ENCODE measurements at places on chromosomes 12 and 14. TPM values are rescaled to one million over a fixed set of nuclear protein-coding genes. Genes with fewer than 3 reads are reported as not detected.

- DNase-seq = no peak
Measured at GRCh38 chr12:30754383-30754749, 385 bp downstream of the CAPRIN2 start.

- DNase-seq = no peak
Measured at GRCh38 chr12:38448991-38449390, 132.4 kb downstream of the ALG10B start.

TCL1B gene
- total RNA-seq = not detected

- DNase-seq = no peak
Measured at GRCh38 chr12:118347916-118348315, 24.8 kb downstream of the TAOK3 start.

DNA sequence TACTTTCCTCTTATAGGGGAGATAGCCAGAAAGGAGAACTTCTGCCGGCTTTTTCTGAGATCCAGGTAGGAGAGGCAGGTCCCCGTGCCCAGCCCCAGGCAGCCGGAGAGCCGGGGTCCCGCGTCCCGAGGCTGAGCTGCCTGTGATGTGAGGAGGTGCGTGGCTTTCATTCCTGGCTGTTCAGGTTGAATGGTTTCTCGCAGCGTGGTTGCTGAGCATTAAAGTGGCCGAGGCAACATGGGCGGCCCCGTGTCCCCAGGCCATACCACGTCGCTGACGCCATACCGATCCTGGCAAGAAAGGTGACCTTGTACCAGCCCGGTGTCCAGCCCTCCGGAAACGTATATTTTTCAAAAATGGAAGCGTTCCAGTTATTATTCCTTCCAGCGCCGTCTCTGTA, 116.7 kb upstream of the MYL2 start:
- DNase-seq = no peak

- no peak for DNase-seq
Measured at GRCh38 chr14:93888995-93889394, 38.1 kb upstream of the FAM181A start.

Data from pulmonary artery endothelial cell (primary cell).